Stimulated activated CD8-positive, alpha-beta memory T cell treated with anti-CD3 and anti-CD28 coated beads, Interleukin-4, amount 100 ng/mL, for 48 hours (primary cell): ENCODE measurements at places on chromosomes 5 and 9.

DNA sequence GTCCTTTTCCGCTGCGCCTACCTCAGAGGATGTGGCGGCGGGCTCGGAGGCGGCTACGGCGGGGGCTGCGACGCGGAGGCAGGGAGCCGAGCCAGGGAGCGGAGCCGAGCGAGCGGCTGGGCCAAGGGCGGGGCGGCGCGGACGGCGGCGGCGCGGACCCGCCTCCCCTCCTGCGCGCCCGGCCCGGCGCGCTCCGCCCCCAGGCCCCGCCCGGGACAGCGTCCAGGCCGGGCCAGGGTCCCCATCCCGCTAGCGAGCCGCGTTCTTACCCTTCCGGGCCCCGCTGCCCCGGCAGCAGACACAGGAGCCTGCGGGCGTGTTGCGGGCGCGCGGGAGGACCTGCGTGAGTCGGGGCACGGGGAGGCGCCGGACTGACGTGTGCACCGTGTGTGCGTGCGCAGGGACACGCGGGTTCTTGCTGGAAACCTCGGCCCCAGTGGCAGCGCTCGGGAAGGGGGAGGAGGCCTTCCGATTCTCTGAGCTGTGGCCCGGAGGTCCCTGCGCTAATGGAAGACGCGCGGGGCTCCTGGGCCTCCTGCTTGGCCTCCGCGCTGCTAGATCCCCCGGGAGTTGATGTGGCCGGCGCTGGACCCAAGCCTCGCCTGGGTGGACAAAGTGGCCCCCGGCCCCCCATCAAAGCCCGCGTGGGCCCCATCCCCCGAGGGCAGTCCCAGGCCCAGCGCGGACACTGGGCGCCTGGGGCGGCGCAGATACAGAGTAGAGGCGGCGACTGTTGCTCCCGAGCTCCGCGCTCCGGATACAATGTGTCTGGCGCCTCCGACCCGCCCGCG lies at the start of gene VDAC1:
Gene VDAC1, minus strand, starts transcription at position 350 of the 791 bp plus-strand sequence. CDS start 11,963 bp downstream, outside the sequence.
- peak; percentile 81 for DNase-seq

DNA sequence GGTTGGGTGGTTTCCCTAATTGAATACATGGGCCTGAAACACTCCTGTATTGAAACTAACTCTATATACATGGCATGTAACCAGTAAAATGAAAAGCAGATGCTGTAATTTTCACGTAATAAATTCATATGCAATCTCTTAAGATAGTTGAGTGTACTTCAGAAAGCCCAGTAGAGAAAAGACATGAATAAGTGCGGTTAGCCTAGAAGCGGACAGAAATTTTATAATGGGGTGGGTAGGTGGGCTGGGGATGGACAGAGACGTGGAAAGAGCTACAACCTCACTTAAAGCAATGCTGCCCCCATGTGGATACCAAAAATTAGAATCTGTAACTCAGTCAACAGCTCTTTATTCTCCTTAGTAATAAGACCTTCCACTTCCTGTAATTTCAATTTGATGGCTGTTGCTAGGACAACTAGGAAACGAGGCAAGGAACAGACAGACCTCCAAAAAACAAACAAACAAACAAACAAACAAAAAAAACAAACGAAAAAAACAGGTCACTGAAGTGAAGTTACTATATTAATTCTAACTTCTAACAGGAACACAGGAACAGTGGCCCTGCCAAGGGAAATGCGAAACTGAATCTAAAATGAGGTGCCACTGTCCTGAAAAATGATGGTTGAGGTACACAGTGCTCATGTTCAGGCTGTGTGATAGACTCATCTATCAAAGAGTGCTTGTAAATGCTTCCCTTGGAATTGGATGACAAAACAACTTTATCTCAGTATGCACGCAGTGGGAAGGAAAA lies 103.4 kb upstream of the GNA14 start:
- DNase-seq, result no peak

DNA sequence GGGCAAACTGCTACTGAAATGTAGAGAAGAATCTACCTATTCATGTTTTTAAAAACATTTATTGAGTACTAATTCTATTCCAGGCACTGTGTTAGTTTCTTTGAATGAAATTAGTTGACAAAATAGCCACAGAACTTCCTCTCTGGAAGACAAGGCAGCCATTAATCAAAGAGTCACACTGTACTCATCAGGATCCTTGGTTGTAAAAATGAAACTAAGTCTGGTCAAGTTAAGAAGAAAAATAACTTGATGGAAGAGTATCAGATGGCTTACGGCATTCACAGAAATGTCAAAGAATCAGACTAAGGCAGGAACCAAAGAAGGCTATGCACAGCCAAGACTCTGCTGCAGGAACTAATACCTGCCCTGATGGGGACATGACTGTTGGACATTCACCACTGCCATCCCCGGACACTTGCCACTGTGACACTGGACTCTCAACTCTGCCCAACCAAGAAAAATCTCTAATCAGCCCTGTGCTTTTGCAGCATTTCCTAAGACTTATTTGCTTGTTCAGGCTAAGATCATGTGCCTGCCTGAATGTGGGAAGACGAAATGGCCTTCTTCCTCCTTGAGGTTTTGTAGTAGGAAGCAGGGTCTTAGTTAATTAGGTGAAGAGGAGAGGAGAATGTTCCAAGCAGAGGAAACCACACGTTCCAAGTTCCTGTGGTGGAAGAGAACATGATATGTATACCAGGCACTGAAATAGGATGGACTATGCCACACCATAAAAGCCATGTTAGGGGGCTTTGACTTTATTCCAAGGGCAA lies 23.3 kb upstream of the NDUFB6 start:
- DNase-seq, result no peak

GRCh38 chr9:129441852-129442251 lies 179.0 kb downstream of the C9orf50 start:
- no peak for DNase-seq

DNA sequence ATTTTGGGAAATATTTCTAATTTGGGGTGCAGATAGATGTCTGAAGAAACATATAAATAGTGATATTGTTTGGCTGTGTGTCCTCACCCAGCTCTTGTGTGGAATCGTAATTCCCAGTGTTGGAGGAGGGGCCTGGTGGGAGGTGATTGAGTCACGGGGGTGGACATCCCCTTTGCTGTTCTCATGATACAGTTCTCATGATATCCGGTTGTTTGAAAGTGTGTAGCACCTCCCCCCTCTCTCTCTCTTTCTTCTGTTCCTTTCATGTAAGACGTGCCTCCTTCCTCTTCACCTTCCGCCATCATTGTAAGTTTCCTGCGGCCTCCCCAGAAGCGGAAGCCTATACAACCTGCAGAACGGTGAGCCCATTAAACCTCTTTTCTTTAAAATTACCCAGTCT lies 11.4 kb upstream of the ADAMTS16 start:
- DNase-seq, result no peak

GRCh38 chr5:179610903-179611265 lies 12.6 kb downstream of the HNRNPH1 start:
- no peak for DNase-seq

DNA sequence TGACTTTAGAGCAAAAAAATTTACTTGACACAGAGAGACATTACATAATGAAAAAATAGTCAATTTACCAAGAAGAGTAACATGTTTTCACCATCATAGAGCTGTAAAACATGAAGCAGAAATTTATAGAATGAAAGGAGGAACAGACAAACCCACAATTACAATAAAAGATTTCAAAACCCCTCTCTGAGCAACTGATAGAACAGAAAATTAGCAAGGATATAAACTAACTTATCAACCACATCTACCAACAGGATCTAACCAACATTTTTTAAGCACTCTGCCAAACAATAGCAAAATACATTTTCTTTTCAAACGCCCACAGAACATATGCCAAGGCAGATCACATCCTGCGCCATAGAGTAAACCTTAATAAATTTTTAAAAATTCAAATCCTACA lies 17.9 kb downstream of the SLCO4C1 start:
- no peak for DNase-seq

DNA sequence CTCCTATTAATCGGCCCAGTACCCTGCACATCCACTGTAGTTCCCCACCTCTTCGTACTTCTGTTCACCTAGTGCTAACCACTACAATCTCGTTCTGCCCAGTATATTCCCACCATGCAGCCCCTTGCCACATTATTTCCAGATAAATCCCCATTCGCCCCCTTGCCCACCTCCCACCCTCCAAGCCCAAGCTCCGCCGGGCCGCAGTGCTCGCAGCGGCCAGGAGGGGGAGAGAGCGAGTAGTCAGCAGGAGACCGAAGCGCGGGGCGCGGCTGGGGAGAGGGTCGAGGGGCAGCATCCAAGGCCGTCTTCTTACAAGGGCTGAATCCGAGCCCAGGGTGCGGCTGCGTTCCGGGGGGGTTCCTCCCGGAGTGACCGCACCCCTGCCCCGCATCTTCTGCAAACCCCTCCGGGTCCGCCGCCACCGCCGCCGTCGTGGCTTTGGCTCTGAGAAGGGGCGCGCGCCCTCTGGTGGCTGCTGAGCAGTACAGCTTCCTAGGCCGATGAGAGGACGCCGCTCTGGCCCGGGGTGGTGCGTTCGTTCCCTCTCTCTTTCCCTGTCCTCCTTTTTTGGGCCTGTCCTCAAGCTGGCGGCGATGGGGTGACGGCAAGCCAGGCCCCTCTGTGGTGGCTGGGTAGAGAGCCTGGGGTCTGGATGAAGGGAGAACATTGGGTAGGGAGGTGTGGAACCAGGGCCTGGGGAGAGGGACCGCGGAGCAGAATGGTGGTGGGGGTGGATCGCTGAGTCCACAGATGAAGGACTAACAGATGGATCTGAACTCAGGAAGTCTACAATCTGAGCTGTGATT lies 30.0 kb upstream of the PSD2 start:
- DNase-seq, result peak; percentile 90

GRCh38 chr5:11234501-11234911 lies 473.5 kb upstream of the DAP start:
- DNase-seq, result no peak

- no peak for DNase-seq
Measured at GRCh38 chr9:134283692-134284265, 42.5 kb upstream of the RXRA start.

GRCh38 chr5:94314460-94315131 lies 303.8 kb downstream of the KIAA0825 start:
- DNase-seq, result no peak

GRCh38 chr5:104171958-104172690 lies 609.5 kb upstream of the NUDT12 start:
- no peak for DNase-seq

DNA sequence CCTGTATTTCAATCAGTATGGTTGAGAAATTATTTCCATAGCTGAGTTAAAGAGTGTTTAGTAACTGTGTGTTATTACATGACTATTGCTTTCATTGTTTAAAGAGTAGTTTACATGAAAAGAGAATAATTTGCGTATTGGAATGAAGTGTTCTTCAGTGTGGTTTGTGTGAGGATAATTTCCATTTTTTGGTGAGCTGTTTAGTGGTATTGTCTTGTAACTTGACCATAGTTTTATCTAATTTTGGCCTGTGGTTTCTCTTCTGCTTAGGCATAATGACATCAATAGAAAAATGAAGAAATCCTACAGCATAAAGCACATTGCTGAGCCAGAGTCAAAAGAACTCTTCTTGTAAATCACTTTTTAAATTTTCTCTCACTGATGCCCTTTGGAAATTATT lies 151.2 kb downstream of the SNCAIP start:
- DNase-seq, result no peak

- DNase-seq, result no peak
Measured at GRCh38 chr9:105376893-105377292, 70.9 kb upstream of the FSD1L start.

DNA sequence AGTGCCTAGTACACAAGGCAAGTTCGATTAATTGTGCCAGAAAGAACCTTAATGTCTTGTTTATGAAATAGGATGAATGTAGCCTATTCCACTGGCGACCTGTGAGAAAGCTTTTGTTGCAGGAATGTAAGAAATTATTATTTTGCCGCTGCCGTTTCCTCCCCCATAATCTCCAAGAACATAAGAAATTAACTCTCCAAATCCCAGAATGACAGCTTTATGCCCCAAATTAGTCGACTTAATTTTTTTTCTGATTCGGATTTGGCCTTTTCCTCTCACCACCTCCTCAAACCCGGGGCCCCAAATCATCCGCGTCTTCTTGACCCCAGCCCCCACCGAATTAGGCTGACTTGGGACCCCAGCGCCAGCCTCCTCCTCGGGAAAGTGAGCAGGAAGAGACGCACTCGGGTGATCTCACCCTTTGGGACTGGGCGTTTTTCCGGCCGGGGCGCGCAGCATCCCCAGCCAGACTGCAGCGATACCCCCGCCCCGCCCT lies 682 bp upstream of the SPTAN1 start:
- no peak for DNase-seq

DNA sequence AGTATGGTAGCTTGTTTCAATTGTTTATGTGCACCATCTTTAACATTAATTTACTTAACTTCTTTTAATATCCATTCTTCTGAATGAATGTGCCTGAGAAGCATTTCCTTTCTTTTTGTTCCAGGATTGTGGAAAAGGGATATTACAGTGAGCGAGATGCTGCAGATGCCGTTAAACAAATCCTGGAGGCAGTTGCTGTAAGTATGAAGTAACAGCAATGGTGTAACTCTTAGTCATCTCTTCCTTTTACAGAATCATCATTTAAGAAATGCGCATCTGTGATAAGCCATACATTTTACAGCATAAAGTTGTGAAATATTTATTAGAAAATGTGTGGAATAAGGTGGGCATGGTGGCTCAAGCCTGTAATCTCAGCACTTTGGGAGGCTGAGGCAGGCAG lies 117.7 kb downstream of the STARD4 start:
- no peak for DNase-seq

GRCh38 chr5:43042626-43043399 lies 2.7 kb upstream of the ANXA2R start:
- DNase-seq, result peak; percentile 81

DNA sequence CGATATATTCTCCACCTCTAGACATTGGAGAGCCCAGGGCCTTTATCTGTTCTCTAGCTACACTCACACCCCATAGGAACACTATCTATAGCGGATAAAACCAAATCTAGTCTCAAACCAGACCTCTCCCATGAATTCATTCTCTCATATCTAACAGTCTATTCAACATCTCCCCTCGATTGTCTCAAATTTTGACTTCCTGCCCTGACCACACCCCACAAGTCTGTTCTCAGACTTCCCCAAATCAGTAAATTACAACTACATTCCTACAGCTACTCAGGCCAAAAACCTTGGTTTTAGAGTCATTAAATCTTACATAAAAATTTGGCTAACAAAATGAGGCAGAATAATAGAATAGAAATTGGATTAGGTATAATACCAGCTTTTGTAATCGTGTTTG lies 12.5 kb upstream of the SLC1A3 start:
- no peak for DNase-seq
